ENCODE measurements at places on chromosomes 4 and X.

DNA sequence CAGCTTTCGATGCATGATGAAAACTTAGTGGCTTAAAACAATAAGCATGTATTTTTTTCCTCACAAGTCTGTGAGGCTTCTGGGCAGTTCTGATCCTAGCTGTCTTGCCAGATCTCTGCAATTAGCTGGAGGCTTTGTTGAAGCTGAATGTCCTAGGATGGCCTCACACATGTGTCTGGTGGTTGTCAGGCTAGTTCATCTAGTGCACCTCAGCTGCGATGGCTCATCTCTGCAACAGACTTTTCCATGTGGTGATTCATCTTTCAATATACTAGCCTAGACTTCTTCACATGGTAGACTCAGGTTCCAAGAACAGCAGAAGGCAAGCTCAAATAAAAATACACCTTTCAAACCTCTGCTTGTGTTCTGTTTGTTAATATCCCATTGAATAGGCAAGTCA lies 66.5 kb upstream of the IL1RAPL1 start:
- DNase-seq = no peak

DNA sequence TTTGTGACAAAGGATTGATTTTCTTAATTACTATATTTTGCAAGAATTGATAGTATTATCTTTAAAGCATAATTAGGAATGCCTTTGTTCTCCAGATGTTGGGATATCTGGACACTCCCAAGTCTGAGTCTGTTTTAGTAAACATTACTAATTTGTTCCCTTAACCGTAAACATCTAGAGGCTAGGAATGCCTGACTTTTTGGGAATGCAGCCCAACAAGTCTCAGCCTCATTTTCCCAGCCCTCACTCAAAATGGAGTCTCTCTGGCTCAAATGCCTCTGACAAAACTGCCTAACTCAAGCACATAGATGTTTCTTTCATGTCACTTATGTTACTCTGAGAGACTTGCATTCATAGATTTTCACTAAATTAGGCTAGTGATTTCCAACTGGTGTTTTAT lies 297.0 kb upstream of the CLNK start:
- DNase-seq = no peak

DNA sequence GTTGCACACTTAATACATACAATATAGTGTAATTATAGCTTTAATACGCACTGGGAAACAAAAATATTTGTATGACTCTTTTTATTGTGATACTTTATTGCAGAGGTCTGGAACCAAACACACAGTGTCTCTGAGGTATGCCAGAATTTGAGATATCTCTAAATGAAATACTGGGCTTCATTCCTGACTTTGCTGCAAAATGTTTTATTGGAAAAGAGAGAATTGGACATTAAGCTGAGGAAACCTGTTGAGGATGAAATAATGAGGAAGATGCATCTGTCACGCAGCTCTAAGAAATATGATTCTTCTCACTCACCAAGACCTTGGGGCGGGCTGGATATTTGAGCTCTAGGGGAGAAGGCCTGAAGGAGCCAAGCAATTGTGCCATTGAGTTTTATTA lies 242.1 kb downstream of the CPE start:
- DNase-seq = no peak

GRCh38 chr4:20122198-20122988 lies 129.3 kb upstream of the SLIT2 start:
- DNase-seq = no peak

DNA sequence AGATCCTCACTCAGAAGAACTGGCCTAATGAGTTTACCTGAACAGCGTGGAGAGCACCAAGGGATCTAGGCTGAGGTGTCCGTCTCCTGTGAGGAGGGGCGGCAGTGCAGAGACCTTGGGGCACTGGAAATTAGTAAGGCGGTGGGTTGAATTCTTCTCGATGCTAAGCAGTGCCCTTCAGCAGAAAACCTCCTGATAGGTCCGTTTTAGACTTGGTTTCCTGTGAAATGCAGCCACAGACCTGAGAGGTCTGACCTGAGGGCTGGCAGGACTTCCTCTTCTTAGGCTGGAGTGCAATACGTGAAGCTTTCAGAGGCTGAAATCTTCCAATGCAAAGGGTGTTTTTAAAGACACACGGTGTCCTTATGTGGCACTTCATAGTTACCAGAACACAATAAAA lies at the start of gene CLNK:
Gene CLNK (minus strand): TSS at position 138 of the 400 bp plus-strand sequence. CDS start 16,899 bp downstream, outside the sequence.
- no peak for DNase-seq

- no peak for DNase-seq
Observed at GRCh38 chrX:67613366-67613765, 69.5 kb downstream of the AR start.

DNA sequence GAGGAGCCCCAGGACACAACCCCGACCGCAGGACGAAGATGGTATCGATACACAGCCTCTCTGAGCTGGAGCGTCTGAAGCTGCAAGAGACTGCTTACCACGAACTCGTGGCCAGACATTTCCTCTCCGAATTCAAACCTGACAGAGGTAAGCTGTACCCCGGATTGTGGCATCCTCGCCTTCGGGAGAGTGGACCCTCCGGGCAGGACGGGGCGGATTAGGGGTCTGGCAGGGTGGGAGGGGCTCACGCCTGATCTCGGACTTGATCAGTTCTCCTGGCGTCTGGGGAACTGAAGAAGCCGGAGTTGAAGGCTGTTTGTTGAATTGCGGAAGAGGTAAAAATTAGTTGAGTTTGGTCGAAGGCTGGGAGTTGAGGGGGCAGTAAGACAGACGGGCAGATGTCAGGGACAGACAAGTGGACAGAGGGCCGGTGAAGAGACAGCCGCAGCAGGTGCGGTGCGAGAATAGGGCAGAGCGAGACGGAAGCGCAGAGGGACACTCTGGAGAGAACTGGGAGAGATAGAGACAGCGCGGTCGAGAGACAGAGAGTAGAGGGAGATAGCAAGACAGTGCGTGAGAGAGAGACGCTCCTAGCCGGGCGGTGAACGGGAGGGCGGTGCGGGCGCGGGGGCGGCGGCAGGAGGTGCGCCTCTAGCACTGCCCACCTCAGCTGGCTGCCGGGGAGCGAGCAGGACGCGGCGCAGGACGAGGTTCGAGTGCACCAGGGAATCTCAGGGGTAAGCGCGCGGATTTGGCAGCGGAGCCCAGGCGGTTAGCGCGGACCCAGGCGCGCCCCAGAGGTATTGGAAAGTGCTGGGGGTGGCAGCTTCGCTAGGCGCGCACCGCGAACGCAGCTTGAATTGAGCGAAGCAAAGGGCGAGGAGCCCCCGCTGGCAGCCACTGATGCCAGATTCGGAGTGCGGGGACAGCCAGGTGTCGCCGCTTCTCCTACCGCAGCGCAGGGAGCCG lies 23.9 kb downstream of the ARHGAP36 start:
- no peak for DNase-seq

GRCh38 chrX:153029875-153030274 lies 26.4 kb upstream of the PNMA3 start:
- no peak for DNase-seq

- no peak for DNase-seq
Observed at GRCh38 chrX:110123331-110123782, 120.4 kb downstream of the TMEM164 start.

GRCh38 chrX:132090403-132091159 lies 37.2 kb downstream of the FRMD7 start:
- DNase-seq = no peak

DNA sequence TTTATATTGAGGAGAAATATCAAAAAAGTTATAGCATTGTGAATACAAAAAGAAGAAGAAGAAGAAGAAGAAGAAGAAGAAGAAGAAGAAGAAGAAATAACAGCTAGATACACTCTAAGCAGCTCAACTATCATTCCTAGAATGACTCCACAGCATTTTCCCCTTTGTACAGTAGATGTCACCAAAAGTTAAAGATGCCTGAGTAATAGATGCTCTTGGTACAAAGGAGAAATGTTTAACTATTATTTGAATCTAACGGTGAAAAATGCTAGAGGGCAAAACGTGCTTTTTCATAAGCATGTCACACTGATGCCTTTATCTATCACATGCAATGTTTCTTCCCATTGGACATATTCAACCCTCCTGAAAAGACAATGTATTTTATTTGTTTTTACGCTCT lies 178.4 kb upstream of the GPRIN3 start:
- DNase-seq = no peak

GRCh38 chrX:43474321-43474720 lies 181.8 kb upstream of the MAOA start:
- no peak for DNase-seq

- DNase-seq = no peak
Observed at GRCh38 chrX:46554942-46555341, 9.7 kb upstream of the ZNF674 start.

DNA sequence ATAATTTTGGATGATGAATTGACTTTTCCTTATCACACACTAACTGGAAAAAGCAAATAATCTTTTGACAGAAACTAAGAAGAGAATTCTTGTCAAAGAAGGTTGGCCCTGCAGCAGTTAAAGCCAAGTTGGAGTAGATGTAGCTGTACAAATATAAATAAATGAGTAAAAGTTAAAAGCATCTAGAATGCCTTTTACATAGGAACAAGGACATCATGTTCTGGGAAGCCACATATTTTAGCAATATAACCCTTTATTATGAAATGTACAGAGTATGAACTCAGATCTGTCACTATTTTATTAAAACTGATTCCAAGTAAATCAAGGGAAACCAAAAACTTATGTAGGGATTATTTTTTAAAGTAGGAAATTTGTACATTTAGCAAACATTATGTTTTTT lies 269.4 kb upstream of the FAT4 start:
- no peak for DNase-seq

DNA sequence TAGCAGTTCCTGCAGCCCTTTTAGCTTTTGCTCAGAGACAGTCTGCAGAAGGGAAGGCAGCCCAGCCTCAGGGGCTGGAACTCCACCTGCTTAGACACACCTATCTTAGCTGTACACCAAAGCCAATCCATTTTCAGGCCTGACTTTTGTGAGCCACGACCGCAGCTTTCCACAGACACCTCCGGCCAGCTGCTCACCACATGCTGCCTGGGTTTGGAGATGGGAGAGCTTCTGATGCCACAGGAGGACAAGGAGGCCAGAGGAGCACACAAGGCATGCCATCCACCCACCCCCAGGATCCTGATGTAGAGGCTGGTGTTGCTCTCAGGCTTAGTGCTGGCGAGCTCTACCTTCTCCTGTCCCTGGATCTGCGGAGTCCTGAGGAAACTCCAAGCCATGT lies 141.8 kb upstream of the NALF2 start:
- DNase-seq = no peak

DNA sequence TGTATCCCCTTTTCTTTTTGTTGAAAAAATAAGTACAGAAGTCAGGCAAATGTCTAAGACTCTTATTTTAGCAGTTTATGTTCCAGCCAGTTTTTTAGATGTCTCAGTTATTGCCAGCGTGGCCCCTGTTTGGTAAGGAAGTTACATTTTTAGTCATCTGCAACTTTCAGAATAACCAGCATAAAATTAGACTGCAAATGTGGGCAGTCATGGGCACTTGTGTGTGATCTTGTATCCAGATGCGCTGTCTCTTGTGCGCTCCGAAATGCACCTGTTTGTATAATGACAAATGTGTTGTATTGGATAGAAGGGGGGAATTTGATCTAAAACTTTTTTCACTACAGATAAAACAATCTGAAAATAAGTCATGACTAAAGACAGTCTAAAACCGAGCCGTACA lies 44.3 kb upstream of the CLCN4 start:
- DNase-seq = no peak

Measured in right forelimb (tissue), 1 donor.